ENCODE measurements at places on chromosomes 4 and X.

GRCh38 chrX:9899640-9900111, 67.5 kb upstream of the CLDN34 start:
- DNase-seq: no peak

- DNase-seq: no peak
Measured at GRCh38 chr4:146054676-146055075, 116.1 kb upstream of the ZNF827 start.

DNA sequence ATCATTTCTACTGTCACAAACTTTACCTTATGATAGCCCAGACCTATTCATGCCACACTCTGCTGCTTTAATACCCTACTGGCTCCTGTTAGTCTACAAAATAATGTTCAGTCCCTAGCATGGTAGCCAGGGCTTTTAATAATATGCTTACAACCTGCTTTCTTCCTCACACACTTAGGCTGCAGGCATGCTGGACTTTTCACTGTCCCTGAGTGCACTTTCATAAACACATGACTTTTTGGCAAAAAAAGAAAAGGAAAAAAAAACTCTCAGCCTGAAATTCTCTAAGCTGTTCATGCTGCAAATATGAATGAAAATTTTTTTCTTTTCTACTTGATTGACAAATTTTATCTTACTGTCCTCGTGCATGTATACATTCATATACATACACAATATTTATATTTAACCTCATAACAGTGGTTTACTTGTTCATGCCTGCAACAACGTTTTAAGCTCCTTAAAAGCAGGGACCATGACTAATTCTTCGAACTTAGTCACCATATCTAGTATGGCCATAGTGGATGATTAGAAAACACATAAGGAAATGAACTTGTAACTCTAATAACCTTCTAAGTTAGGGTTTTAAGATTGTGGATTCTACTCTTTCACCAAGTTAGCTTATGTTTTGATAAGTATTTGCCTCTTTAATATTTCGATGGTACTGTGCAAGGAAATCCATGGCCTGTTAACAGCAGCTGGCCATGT, 229.5 kb downstream of the SPCS3 start:
- no peak for DNase-seq

DNA sequence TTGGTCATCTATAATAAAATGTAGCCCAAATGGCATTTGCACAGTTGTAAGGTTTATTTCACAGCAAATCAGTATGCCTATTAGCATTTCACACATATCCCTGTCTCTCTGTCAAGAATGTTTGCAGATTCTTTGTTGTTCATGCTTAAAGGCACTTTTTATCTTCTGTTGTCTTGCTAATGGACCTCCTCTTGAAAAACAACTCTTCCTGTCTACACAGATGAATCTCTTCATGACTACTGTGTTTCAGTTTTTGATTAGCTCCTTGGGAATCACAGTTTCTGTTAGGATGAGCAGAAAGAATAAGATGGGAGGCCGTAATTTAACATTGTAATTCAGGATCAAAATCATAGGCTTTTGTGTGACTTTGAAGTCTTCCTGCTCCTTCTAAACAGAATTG, 35.5 kb upstream of the SLC4A4 start:
- DNase-seq: no peak

DNA sequence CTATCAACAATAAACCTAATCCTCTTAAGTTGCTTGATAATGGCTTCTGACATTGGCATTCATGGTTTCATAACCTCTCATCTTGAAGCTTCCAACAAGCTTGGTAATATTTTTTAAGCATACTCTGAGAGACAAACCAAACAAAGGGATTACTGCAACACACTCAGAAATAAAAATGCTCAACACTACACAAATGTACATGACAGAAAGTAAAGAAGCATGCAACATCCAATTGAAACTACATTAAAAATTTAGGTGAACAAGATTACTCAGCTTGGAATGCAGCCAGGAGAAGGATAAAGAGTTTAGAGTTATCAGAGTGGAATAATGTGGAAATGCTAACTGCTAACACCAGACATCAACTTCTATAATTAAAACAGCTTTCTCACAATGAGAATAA, 1136.6 kb upstream of the PABPC4L start:
- DNase-seq: no peak

GRCh38 chr4:184286358-184286757, 68.7 kb upstream of the ENPP6 start:
- DNase-seq: no peak

- no peak for DNase-seq
Measured at GRCh38 chrX:111102636-111103035, 6.6 kb downstream of the PAK3 start.

DNA sequence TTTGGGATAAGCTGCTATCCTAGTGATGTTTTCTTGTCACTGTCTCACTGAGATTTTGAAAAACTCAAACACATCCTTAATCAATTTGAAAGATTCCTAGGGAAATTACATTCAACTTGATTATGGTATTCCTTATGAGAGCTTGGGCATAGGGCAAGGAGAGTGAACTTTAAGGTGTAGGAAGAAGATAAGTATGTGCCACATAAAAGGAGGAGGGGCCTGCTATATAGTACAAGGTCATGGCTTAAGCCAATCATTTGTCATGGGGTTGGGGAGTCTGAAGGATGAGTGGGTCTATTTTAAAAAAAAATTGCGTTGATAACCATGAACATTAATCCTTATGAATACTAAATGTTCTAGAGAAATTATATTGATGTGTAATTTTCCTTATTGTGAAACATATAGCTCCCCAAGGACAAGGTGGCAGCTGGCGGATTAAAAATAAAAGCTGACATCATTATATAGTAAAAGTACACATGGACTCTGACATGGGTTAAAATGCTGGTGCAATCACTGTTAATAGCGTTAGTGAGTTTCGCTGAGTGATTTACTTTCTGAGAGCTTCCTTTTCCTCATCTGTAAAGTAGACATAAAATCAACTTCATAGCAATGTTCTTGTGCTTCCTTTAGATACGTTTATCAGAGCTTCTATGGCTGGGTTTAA, 17.4 kb downstream of the GALNT7 start:
- DNase-seq: peak; percentile 58

DNA sequence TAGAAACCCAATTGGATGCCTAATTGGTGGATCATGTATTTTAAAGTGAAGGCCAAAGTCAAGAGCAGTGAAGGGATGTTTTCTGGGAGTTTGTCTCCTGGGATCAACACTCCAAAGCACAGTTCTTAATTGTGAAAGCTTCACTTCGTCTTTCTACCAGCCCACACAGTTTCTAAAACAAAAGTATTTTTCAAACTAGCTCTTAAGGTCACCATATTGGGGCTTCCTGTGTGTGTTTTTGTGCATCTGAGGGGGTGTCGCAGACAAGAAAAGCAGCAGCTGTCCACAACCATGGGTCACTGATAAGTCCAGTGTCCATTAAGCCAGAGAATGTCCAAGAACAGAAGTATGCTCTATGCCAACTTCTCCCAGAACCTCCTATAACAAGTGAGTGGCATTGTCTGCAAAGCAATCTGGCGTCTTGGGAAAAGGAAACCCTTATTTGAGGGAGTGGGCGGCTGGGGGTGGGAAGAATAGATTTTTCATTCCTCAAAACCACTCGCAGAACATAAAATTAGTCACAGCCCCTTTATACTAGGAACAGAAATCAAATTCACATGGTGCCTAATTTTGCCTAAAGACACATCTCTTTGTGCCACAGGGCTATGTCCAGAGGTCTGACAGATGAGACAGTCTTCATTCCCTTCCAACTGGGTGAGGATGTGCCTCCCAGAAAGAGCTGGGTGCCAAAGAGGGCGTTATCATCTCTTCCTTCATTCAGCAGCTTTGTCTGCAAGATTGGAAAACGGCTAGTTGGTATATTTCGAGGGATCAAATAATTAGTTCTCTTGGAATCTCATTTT, 610.4 kb downstream of the BCOR start:
- DNase-seq: no peak

DNA sequence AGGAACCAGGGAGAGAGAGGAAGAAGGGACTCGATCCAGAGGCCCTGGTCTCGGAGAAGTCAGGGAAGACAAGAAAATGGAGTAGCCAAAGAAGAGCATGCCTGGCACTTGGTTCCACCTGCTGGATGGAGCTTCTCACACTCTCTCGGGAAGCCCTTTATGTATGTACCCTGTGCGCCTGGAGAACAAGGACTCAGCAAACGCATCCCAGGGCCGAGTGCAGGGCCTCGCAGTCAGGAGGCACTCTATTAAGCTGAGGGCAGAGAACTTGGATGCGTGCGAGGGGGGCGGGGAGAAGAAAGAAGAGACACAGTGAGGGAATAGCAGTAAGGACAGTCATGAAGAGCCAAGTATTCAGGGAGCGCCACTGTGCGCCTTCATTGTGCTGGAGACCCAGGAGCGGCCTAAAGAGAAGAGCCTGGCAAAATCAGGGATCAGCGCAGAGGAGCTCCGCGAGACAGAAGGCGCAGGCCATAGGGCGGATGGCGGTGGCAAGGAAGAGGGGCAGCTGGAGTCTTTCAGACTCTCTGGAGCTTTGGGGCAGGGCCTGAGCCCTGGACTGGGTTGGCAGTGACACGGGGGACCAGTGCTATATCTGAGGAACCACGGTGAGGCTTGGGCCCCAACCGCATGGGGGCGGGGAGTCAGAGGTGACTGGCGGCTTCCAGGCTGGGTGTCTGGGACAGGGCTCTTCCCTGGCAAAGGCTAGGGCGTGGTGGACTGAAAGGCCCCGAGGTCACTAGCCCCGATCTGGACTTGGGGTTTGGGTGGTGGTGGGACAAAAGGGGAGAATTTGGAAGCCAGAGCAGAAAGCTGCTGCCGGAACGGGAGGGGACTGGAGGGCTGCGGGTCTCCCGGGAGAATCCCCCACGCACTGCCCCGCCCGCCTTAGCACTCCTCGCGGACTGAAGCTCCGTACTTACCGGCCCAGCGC, 1.9 kb upstream of the SEPTIN6 start:
- DNase-seq: no peak

DNA sequence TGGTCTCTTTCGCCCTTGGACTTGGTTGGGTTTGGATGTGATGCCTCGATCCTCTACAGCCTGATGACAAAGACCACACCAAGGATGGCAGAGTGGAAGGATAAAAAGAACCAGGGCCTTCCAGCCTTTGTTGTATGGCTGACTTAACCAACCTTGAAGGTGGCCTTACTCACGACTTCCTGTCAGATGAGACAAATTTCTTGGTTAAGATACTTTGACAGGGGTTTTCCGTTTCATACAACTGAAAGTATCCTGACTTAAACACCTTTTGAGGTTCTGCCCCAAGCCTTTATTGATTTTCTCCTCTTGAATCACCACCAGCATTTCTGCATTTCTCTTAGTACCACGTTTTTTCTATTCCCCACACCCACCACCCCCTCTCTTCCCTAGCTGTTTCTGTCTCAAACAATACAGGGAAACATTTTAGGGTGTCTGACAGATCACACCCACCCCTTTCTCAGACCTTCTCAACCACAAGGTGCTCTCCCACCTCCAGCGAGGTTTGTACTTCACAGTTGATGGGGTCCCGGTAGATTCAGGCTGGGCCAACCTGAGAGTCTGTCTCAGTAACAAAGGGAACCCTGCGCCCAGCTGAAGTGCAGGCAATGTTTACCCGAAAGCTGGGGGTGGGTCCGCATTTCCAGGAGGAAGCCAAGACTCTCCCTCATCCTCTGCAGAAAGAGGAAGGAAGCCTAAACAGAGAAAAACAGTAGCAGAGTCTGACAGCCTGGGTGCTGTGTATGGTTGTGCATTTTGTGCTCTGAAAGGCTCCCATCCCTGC, 5.0 kb upstream of the TSPAN5 start:
- no peak for DNase-seq

GRCh38 chrX:153029875-153030274, 26.4 kb upstream of the PNMA3 start:
- no peak for DNase-seq

- DNase-seq: no peak
Measured at GRCh38 chrX:68695206-68695845, 47.9 kb downstream of the STARD8 start.

- DNase-seq: no peak
Measured at GRCh38 chr4:42122237-42122636, 30.2 kb downstream of the BEND4 start.

GRCh38 chr4:177080388-177080787, 229.3 kb upstream of the NEIL3 start:
- DNase-seq: no peak

DNA sequence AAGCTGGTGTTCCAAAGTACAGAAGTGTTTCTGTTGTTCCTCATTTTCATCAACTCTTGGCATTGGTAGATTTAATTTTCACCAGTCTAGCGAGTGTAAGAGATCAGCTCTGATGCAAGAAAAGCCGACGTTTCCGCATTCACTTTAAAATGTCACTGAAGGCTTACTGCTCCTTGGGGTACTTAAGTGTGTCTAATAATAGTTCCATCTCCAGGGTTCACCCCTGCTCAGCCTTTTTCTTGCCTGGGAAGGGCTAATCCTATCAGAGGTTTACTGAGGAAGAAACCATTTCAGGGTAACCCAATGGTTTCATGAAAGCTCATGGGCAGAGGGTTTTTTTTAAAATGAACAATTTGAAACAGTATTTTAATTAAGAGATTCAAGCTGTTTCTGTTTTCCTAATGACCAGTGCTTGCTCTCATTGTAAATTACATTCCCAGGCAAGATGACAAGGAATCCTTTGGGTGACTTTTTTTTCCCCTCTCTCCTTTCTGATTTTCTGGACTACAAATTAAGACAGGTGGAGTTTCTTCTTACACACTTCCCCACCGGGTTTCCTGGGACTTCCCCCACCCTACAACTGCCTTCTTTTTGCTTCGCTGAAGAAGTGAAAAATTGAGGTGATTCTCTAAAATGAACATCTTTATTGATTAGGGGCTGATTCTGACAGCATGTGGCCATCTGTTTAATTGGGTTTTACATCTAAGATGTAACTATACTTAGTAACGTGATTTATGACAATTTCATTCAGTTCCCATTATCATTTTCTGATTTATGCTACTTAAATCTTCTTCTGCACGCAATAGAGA, 78.7 kb upstream of the CBLL2 start:
- peak; percentile 59 for DNase-seq

GRCh38 chrX:12978205-12979025, 3.5 kb downstream of the TMSB4X start:
- DNase-seq: no peak

DNA sequence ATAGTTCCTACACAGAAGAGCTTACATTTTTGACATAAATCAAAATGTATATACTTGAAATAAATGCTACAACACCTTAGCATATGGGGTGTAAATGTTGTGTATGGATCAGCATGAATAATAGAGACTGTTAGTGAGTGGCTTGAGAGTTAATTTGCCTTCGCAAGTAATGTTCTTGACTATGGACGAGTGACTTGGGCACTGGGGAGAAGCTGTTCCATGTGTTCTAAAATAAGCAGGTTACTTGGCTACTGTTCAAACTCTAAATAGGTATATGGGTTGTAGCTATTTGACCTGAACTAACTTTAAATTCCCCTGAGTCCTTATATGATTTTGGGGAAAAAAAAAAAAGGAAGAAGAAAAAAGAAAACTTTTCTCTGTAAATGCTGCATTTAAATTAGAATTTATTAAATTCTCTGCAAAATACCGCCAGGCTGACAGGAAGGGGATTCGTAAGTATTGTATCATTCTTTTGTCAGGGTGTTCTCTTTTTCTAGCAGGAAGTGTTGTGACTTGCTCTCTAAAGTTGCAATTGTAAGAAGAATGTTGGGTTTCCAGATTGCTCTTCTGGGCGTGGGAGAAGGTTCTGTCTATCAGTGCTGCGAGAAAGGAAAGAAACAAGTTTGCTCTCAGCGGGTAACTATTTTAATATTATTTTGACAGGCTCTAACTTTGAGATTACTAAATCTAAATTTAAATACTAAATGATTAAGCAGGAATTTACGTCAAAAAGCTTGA, 32.2 kb downstream of the PLS3 start:
- no peak for DNase-seq

- no peak for DNase-seq
Measured at GRCh38 chrX:80004458-80004857, 10.1 kb upstream of the TBX22 start.

Data from NCI-H524 treated with DMSO at 0.1 percent for 48 hours (cell line).